ENCODE measurements at places on chromosomes 7 and 10.

GRCh38 chr10:17237915-17238444, 9.9 kb downstream of the VIM start:
- DNase-seq = no peak

DNA sequence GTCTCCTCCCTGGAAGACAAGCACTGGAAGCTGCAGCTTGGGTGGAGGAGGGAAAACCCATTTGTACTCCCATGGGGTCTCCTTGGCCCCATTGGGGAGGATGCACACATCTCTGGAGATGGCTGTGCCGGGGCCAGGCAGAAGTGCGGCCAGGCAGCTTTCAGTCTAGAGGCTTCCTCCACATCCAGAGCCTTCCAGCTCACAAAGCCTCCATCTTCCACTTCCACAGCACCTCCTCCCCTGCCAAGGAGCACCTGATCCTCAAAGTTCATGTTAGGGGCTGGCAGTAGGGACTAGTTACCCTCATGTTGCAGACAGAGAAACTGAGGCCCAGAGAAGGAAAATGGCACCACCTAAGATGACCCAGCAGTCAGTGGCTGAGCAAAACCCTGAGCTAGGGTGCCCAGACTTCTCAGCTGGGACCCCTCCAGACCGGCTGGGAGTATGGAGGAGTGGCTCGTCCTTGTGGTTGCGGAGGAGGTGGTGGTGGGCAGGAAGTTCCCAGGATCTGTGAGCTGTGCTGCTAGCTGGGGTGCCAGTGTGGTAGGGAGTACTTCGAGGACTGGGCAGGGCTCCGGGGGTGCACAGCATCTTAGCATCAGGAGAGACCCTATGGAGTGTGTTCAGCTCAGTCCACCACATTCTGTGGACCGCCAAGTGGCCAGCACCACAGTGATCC, 44.2 kb downstream of the ADCYAP1R1 start:
- DNase-seq = no peak

GRCh38 chr10:27464993-27465392, 39.1 kb upstream of the RAB18 start:
- DNase-seq = no peak

DNA sequence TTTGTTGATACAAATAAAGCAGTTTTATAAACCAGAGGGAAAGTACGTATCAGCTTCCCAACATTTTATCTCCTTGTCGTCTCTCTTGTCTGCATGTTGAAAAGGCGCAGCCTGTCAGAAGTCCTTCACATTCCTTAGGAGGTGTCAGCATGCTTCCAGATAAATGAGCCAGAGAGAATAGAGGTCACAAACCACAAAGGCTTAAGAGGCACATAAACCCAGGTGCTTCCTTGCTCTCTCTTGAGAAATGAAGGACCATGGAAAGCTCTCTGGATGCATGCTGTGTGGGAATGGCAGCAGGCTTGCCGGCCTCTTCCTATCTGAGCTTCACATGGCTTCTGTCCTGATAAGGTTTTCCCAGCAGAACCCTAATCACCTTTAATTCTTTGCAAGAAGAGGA, 448.5 kb downstream of the XPNPEP1 start:
- no peak for DNase-seq

GRCh38 chr7:132191418-132191817, 384.9 kb downstream of the PLXNA4 start:
- DNase-seq = no peak

DNA sequence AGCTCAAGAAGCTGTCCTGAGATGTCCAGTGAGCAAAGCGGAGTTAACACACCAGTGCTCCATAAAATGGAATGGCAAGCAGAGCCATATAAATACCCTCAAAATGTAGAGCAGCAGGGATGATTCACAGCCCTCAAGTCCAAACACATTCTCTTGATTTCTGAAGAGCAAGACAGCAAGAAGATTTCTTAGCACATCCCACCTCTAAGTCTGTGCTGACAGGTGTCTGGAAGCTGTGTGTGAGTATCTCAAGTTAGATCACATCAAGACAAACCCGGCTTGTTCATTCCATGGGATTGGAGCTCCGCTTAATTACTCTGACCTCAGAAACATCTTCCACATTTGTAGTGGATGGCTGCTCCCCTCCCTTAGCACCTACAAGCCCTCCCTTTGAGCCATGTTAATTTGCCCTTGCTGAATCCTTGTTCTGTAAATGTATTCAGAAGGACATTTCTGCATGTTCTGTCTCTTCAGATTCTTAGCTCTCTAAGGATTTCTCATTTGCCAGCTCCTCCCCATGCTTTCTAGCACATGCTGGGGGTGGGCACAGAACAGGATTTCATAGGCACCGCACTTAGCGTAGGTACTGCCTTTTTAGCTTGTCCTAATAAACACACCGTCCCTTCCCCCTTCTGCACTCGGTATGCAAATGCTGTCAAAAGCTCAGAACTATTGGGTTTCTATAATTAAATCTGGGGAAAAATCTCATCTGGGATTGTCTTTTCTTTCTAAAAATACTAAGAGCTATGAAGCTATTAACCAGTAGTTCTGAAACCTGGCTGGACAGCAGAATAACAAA, 112.7 kb downstream of the CPXM2 start:
- DNase-seq = no peak

DNA sequence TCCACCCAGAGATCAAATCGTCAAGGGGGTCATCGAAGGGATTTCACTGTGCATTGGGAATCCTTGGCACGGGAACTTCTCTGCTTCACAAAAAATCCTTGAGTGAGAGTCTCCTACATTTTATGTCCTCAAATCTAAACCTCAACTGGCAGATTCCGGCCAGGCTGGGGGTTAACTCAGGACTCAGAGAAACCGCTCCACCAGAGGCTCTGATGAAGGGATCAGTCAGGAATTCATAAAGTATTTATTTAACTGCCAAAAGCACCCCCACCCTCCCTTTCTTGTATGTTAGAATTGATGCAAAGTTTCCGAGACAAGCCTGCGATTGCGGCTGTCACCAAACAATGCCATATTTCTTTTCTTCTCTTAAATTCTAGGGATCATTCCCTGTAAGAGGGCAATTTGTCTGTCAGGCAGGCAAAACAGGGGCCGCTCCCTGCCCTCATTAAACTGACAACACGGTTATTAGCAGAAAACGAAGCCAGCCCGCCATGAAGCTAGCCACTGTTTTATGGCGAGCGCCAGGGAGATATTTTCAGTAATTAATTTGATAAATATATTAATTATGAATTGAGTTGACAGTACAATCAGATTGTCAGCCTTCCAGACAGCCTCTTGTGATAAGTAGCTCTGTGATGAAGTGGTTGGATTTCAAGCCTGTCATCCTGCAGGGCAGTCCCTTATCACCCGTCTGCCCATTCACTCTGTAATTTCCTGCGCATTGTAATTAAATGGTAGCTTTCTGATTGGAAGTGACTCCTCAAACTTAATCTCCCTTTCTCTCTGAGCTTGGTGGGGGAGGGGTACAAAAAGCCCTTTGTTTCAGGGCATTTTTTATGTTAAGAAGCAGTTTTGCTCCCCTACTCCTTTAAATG, 153.0 kb upstream of the GPR26 start:
- no peak for DNase-seq

DNA sequence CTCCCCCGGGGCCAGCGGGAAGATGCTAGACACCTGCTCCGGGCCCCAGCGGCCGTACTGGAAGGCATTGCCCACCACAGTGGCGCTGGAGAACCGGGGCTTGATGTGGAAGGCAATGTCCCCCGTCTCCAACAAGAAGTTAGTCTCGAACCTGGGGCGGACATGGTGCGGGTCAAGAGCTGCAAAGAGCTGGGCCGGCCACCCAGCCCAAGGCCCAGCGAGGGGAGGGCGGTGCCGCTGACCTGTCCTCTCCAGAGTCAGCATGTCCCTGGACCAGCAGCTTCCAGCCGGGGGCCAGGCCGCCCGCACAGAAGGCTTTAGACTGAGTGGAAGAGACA, 551 bp downstream of the GRIFIN start:
- no peak for DNase-seq

GRCh38 chr7:74452748-74453321, 871 bp upstream of the GTF2IRD1 start:
- no peak for DNase-seq

- no peak for DNase-seq
These were observed 176.3 kb downstream of the DGKI start for GRCh38 chr7:137670222-137671064.

DNA sequence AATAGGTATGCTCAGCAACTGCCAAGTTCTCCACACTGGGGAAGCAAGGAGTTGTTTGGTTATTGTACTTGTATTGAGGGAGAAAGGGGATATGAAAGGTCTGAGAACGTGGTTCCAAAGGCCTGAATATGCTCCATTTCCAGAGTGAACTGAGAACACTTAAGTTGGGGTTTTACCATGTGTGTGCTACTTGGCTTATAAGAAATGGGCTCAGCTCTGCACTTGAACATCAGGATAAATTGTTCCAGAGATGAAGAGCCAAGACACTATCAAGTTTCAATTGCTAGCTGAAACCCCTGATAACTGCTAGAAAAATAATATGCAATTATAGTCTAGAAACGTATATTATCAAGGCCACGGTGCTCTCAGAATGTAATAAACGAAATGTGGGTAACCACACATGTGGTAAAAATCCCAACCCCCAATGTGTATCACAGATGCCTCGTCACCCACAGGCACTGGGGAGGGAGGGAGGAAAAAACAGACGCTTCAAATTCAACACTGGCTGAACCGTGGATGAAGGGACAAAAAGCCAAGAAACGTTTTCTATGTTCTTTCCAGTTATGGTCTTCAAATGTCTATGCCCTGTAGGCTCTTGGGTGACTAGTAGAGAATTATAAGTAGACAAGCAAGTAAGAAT, 16.3 kb downstream of the ELMO1 start:
- no peak for DNase-seq

- DNase-seq = no peak
These were observed 20.0 kb downstream of the SEPTIN7 start for GRCh38 chr7:35820858-35821257.

DNA sequence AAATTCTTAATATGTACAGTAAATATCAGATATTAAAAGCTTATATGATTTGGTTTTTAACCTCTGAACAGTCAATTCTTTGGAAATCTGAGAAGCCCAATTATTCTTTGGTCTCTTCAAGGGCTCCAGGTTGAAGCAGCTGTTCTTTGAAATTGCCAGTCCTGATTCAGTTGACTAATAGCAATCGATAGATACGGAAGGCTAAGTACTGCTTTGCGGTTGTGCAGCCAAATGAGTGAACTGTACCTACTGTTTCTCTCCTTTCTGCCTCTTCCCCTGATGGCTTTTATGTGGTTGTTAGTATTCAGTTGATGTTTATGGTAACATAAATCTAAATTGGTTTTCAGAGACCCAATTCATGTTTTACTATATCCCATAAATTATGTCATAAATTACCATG, 103.1 kb upstream of the RPA3 start:
- no peak for DNase-seq

- no peak for DNase-seq
These were observed 669.3 kb upstream of the MBL2 start for GRCh38 chr10:53441843-53442242.

DNA sequence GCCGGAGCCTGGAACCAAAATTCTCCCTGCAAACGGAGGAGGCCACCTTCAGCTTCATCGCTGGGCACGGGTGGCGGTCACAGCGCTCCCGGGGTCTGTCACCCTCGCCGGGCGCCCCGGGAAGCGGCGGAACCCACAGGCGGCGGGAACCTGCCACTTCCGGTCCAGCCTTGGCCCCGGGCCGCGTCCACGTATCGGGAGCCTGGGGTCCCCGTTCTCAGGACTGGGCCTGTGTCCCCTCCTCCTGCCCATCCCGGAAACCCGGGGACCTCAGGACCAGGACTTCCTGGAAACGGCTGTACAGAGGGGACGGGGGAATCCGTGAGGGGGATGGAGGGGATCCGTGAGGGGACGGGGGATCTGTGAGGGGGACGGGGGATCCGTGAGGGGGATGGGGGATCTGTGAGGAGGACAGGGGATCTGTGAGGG, 25.4 kb downstream of the PDGFA start:
- DNase-seq = no peak

GRCh38 chr10:119675483-119676170, 24.4 kb downstream of the BAG3 start:
- DNase-seq = no peak

DNA sequence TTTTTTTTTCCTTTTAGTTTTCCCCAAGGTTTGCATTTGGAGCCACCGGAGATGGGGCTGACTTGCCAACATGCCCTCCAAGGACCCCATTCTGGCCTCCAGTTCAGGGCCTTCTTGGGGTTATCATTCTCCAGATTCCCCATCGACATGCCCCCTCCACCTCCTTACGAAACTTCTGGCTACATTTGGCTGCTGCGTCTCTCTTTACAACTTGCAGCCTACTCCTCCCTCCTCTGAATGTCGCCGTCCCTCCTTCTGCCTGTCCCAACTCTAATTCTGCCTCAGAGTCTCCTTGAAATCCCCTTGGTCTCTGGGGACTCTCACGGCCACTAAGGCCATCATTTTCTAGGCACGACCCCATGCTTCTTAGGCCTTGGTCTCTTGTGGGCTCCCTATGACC, 72.2 kb upstream of the PODXL start:
- DNase-seq = no peak

DNA sequence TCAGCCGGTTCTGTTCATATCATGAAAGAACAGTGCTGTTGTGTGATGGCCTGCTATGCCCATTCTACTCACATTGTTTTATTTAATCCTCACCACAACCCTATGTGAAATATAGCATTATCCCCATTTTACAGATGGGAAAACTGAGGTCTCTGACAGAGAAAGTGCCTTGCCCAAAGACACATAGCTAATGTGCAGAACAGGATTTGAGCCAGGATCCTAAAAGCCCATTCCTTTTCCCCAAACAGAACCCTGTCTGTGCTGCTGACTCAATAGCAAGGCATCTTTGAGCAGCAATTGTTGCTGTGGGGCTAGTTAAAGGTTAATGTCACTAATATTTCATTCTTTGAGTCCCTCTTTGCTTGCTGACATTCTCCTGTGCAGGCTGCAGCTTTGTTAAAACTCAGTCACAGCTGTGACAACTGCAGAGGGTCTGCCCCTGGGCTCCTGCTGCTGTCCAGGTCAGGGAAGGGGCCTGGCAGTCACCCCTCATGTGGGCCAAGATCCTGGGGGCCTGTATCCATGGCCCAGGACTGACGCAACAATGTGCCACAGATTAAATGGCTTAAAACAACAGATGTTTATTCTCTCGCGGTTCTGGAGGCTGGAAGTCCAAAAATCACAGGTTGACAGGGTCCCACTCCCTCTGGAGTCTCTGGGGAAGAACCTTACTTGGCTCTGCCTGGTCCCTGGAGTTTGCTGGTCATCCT, 40.4 kb downstream of the AFAP1L2 start:
- DNase-seq = no peak
